Stimulated activated CD4-positive, alpha-beta T cell treated with anti-CD3 and anti-CD28 coated beads, Interleukin-12 subunit alpha, Interleukin-12 subunit beta, amount 100 ng/mL, for 24 hours (primary cell): ENCODE measurements at places on chromosomes 3 and 15.

GRCh38 chr3:51941798-51942602 lies at the start of the genes PARP3 and RRP9:
TSS of gene PARP3 (plus strand) at chr3:51942363. CDS start at chr3:51943356, 993 bp downstream.
TSS of gene RRP9 (minus strand) at chr3:51941904. CDS start at chr3:51941867, 37 bp downstream.
- DNase-seq: peak; percentile 100

GRCh38 chr3:66488492-66488891 lies 12.3 kb downstream of the LRIG1 start:
- DNase-seq: no peak

- DNase-seq: no peak
Observed at GRCh38 chr3:140265302-140265701, 330.3 kb downstream of the CLSTN2 start.

DNA sequence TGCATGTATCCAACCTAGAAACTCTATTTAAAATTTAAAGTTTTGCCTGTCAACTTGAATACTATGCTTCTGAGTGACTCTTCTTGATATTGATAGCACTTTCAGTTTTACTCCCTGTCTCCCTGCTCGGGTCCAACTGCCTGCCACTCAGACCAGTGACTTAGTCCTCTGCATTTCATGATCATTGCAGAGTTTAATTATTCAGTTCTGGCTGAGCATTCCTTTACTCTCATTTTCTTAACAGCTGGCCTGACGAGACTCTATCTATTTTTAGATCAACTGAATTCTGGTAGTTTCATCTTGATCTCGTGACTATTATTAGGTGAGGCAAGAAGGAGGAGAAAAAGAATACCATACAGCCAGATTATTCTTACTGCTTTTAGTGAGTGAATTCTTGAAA lies 617.4 kb downstream of the SI start:
- DNase-seq: no peak

DNA sequence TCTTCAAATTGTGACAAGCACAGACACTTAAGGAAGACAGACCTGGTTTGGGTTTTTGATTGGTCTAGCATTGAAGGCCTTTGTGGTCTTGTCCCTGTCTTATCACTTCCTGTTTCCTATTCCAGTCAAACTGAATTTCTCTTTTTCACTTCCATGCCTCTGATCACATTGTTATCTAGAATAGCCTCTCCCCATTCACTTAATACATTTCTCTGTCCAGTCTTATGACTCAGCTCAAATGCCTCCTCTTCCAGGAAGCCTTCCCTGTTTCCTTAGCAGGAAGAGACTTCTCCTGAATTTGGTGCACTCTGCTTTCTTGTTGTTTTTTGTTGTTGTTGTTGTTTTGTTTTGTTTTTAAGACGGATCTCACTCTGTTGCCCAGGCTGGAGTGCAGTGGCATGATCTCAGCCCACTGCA lies 45.5 kb downstream of the LIMD1 start:
- no peak for DNase-seq

GRCh38 chr15:31172606-31173005 lies 71.1 kb upstream of the TRPM1 start:
- DNase-seq: no peak

GRCh38 chr3:192122832-192123594 lies 604.3 kb downstream of the FGF12 start:
- DNase-seq: no peak

DNA sequence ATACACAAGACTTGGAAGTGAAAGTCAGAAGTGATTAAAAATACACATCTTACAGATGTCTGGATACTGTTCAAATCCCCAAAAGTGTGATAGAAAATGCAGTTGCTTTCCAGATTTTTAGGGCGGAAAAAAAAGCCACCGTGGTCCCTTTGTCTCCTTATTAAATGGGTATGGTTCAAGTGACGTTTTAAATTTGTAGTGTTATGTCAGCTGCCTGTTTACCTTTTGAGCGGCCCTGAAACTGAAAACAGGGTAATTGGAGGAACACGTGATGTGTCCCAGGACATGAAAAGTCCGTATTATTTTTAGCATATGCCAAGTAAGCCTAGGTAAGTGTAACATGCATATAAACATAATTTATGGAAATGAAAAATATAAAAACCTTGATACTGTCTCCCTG lies 109.0 kb upstream of the PDZRN3 start:
- DNase-seq: no peak

DNA sequence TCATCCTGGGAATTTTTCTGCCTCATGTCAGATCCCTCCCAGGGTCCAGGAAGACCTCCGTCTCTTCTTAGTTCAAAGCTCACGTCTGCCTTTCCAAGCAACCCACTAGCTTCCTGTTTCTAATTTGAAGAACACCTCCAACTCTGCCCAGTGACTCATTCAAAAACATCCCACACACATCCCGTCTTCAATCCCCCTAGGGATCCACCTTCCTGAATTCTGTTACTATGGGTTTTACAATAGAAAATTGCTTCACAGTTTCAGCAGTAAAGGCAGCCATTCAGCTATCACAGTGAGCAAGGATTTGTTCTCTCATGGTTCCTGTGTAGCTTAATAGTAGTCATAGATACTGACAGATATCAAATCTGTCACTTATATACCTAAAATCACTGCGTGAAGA lies 308.3 kb upstream of the CCDC54 start:
- DNase-seq: no peak
